ENCODE measurements at places on chromosomes 5 and 9. TPM values are rescaled to one million over a fixed set of nuclear protein-coding genes. Genes with fewer than 3 reads are reported as not detected.

Gene BSPRY
- not detected for total RNA-seq

Gene GCNT1
- 27.3 TPM for total RNA-seq

Gene HRH2
- not detected for total RNA-seq

Gene MYMK
- not detected for total RNA-seq

Gene PGGT1B
- total RNA-seq = 22.1 TPM

Gene SYK
- total RNA-seq = not detected

Gene INSL6
- total RNA-seq = not detected

Gene SPTAN1
- total RNA-seq = 280 TPM

Gene ANKRD34B
- not detected for total RNA-seq
